Activated CD4-positive, alpha-beta T cell treated with anti-CD3 and anti-CD28 coated beads for 4 hours (primary cell): ENCODE measurements at places on chromosomes 16 and 17.

GRCh38 chr16:46673320-46674013, 15.5 kb downstream of the VPS35 start:
- peak; percentile 22 for DNase-seq

DNA sequence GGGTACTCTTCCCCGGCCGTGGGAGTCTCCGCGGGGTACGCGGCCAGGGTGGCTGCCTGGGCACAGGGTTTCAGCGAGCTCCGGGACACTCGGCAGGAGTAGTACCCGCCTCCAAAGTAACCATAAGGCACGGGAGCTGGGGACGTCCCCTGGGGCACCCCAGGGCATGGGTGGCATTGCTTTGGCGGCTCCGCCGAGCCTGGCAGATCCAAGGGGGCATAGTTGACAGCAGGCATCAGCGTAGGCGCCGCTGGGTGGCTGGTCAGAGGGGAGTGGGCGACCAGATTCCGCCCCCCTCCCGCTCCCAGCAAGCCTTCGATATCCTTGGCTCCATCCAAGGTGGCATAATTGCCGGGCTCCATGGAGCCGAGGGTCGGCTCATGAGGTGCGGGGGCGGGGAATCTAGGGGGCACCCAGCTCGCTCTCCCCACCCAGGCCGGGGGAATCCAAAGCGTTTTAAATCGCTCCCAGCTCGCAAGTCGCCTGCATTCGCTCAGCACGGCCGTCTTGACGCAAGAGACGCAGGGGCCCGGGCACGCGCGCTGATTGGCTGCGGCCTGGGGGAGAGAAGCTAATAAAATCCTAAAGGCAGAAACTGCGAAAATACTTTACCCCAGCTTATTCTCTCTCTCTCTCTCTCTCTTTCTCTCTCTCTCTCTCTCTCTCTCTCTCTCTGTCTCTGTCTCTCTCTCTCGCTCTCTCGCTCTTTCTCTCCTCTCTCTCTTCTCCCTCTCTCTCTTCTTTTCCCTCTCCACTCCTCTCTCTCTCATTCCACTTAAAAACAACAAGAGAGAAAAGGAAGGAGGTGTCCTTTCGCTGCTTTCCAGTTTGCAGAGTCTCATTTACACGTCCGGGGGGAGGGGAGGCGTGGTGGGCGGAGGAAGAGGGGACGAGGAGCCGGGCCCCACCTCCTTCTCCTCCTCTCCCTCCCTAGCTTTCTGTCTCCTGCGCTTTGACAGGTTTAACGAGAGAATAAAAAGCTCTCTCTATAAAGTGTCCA, at the start of gene HOXB13:
Gene HOXB13, minus strand, starts transcription at position 519 of the 1,000 bp plus-strand sequence. Its CDS starts 157 bp downstream, at position 362.
- DNase-seq: peak; percentile 25

- no peak for DNase-seq
Measured at GRCh38 chr16:67384778-67385510, 8.4 kb downstream of the TPPP3 start.

DNA sequence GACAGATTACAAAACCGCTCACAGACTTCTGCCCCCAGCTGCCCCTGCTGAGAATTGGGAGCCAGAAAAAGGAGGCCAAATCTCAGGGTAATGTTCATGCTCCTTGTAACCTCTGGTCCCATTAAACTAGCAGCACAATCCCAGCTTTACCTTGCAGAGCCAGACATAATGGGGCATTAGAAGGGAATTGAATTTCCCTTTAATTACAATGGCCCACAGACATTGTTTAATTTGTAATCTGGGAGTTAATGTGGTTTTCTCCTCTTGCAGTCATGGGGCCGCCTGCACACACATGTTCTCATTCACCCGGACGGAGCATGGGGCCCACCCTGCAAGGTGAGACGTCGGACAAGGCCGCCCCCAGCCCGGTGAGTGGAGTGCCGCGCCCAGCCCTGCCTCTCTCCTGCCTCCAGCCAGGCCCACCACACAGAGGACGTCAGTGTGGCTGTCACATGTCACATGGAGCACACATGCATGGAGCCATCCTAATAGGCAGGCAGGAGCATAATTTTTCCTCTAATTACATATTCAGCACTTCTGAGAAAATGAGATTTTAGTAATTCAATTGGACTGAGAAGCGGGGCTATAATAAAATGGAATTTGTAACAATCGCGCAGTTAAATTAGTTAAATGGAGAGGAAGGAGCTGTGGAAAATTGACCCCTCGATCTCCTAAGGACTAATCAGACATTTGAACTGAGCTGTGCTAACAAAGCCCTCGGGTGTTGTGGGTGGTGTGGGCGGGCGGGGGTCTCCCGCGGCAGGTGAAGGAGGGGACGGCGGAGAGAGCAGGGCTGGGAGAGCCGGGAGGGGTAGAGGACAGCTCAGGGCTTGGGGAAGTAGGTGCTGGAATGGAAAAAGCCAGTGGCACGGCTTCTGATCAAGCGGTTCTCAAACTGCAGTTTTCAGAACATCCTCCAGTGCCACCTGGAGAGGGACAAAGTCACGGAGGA, 87.7 kb downstream of the ENGASE start:
- DNase-seq: no peak

DNA sequence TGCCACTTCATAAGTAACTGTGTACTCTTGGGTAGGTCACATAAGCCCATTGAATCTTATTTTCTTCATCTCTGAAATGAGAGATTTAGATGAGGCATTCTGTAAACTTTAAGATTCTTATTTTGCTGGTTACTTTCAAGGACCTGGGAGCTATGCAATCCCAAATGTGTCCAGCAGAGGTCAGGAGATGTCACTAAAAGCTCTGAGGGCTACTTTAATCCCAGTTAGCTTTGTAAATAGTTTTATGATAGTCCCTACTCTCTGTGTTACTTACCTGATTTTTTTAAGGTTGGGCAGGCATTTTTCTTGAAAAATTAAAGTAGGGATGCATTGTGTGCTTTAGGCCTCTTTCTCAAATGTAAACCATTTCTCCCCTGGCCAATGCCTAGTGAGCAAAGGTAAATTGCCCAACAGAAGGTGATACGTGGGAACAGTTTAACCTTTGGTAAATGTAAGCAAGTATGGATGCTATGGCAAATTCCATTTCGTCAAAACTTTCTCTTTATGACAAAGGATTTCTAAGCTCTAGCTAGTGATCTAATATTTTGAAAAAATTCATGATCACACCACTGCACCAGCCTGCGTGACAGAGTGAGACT, 57.1 kb upstream of the WSB1 start:
- DNase-seq: peak; percentile 62

- DNase-seq: no peak
Measured at GRCh38 chr16:50863644-50864144, 121.8 kb downstream of the CYLD start.
